Stimulated activated CD8-positive, alpha-beta memory T cell treated with anti-CD3 and anti-CD28 coated beads, Interleukin-7, amount 100 ng/mL, for 1 hour (primary cell): ENCODE measurements at places on chromosomes 11 and 22.

GRCh38 chr22:31497148-31497938 lies 1.0 kb downstream of the SFI1 start:
- no peak for DNase-seq

GRCh38 chr11:16223558-16223957 lies 132.8 kb downstream of the SOX6 start:
- no peak for DNase-seq

GRCh38 chr11:110373051-110373702 lies 56.6 kb upstream of the FDX1 start:
- no peak for DNase-seq

- DNase-seq, result no peak
These were observed 89.7 kb downstream of the ZC3H12C start for GRCh38 chr11:110182886-110183285.

DNA sequence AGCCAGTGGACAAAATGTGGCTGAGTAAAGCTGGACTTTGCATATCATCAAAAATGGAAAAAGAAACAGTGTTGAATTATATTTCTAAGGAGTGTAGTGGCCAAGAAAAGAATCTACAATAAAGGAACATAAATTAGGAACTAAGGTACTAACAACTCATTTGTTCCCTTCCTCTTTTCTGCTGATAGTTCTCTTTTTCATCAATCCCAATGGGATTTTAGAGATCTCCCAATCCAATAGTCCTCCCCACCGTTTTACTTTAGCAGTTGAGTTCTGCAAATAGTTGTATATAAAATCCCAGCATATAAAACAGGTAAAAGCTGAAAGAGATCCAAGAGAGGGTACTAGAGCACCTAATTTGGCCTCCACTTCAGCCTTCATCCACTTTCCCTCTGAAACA lies 2.0 kb downstream of the PRCP start:
- no peak for DNase-seq
